Neural progenitor cell (in vitro differentiated cells): ENCODE measurements at places on chromosomes 7 and 10.

DNA sequence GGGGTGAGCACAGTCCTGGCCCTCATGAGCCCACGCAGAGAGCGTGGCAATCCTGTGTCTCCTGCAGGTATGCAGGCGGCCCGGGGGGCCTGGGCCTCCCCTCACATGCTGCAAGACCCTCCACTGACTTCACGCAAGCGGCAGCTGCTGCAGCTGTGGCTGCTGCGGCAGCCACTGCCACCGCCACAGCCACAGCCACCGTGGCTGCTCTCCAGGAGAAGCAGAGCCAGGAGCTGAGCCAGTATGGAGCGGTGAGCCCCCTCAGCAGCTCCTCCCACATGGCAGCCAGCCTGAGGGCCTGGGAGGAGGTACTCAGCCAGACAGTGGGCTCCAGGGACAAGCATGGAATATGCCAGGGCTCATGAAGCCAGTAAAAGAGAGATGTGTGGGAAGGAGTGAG is 8.7 kb downstream of the ZMIZ2 start:
- DNase-seq, result no peak

GRCh38 chr7:76133164-76133775 is 68.4 kb upstream of the SRRM3 start:
- DNase-seq, result no peak

- no peak for DNase-seq
Observed at GRCh38 chr10:93408783-93409182, 73.4 kb downstream of the MYOF start.

DNA sequence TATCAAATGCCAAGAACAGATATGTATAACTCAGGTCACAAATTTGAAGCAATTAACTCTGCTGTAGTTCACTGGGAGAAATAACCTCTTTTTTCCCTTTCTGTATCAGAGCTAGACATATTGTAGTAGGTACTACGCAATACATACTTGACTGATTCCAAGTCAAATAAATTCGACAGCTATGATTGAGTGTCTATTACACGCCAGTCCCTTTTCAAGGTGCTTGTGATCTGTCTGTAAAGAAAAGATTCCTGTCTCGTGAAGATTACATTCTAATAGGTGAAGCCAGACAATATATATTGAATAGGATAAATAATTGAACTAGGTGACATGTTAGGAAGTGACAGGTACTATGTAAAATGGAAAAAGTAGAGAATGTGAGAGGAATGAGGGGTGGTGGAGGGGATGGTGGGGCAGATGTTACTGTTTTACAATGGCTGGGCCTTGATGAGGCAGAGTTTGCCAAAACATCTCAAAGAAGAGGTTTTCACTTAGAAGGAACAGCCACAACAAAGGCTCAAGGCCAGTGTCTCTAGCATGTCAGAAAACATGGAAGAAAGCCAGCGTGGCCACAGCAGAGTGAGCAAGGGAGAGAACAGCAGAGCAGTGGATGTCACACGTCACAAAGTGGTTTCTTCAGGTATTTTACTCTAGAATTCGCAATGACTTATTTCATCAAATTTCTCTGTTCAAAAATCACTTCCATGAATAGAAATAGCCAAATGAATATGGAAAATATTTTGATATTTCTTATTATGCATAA is 282.6 kb upstream of the CACNA2D1 start:
- no peak for DNase-seq

DNA sequence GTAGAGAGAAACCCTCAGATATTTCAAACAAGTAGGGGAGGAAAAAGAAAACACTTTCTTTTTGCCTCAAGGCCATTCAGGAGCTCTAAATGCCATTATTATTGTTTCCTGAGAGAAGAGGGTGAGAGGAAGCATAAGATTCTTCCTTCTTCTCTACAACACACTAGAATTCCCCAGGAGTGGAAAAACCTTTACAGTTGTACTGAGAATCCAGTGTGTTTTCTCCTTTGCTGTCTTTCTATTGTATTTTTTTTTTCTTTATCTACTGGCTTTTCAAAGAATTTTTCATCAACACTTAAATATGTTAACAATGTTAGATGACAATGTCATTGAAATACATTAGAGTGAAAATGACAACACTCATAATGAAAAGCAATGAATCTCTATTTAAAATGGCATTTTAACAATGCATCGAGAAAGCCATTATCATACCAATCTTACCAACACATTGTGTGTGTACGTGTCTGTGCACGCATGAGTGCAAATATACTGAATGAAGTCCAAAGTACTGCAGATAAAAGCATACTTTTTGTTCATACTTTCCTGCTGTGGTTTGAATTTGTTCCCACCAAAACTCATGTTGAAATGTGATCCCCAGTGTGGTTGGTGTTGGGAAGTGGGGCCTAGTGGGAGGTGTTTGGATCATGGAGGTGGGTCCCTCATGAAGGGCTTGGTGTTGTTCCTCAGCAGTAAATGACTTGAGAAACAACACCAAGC is 24.2 kb upstream of the MACC1 start:
- DNase-seq, result no peak

- DNase-seq, result no peak
Observed at GRCh38 chr7:134334408-134334807, 17.7 kb upstream of the SLC35B4 start.

GRCh38 chr10:128908099-128908498 is 558.9 kb upstream of the MGMT start:
- no peak for DNase-seq

DNA sequence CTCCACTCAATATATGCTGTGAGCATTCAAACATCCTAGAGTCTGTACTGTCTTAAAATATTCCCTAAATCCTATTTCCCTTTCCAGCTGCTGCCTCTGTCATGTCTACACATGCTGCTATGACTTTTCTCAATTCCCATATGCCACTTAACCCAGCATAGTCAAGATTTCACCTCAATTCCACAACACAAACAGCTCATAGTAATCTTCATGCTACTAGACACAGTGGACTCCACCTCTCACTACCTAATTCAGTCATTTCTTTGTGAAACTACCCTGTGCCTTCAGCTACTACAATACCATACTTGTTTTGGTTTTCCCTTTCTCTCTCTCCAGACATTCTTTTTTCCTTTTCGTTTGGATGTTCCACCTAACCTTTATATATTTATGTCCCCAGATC is 45.5 kb downstream of the GSAP start:
- no peak for DNase-seq

GRCh38 chr7:91267171-91267955 is 3.1 kb downstream of the FZD1 start:
- DNase-seq, result peak; percentile 25

GRCh38 chr7:72462311-72462710 is 50.2 kb upstream of the CALN1 start:
- no peak for DNase-seq

GRCh38 chr10:119203006-119203405 is 4.4 kb upstream of the GRK5 start:
- no peak for DNase-seq

GRCh38 chr10:71553432-71553831 is 156.7 kb downstream of the CDH23 start:
- DNase-seq, result peak; percentile 48

GRCh38 chr7:32905175-32905662 is 13.7 kb upstream of the KBTBD2 start:
- DNase-seq, result peak; percentile 73

DNA sequence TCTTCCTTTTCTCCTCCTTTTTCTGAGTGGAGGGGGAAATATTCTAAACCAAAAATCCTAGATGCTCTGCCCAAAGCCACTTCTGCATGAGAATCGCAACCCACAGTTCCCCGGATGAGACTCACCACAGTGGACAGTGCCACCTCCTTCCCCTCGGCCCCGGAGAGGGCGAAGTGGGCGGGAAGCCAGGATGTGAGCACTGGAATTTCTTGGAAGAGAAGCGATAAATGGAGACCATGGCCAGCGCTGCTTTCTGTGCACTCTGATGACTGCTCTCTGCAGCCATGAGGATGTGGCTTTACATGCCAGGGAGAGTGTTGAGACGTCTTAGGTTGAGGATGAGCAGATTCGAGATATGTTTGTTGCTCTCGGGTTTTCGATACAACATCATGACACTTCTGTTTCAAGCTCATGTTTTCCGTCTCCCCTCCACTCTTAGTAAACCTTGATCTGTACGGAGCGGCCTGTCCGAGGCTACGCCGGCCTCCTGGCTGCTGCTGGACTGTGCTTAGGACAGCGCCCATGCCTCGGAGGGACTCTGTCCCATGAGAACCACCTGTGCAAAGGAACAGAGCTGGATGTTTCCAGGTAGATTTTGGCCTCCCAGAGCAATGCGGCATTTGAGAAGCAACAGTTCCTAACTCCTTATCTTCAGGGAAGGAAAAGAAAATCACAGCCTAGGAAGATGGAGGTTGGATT is 414.6 kb upstream of the FOXK1 start:
- DNase-seq, result no peak
